Left ventricle myocardium superior (tissue), 1 donor: ENCODE measurements at places on chromosomes 2 and 18.

GRCh38 chr2:122157158-122157557 is 401.7 kb downstream of the TSN start:
- DNase-seq, result no peak

GRCh38 chr2:117835990-117836760 is 21.7 kb downstream of the DDX18 start:
- DNase-seq, result peak; percentile 91

- no peak for DNase-seq
Measured at GRCh38 chr18:11669271-11669947, 19.7 kb upstream of the GNAL start.

GRCh38 chr2:168189835-168190569 is 57.4 kb downstream of the STK39 start:
- no peak for DNase-seq

DNA sequence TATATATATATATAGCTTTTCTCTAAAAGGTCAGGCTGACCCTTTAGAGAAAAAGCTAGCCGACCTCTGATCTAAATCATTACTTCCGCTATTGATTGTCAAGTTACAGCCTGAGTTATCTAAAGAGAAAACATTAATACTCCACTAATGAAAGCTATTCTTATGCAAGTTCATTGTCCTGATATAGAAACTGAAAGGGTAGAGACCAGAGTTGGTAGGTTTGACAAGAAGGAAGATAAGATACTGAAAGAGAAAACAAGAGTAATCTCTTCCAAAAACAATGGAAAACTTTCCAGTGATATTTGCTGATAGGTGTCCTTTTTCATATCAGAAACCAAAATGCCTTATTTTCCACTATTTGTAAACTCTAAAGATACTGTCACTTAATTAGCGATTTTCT is 62.8 kb upstream of the SLC39A10 start:
- DNase-seq, result no peak

GRCh38 chr2:178268435-178268834 is 74.1 kb downstream of the OSBPL6 start:
- DNase-seq, result no peak

DNA sequence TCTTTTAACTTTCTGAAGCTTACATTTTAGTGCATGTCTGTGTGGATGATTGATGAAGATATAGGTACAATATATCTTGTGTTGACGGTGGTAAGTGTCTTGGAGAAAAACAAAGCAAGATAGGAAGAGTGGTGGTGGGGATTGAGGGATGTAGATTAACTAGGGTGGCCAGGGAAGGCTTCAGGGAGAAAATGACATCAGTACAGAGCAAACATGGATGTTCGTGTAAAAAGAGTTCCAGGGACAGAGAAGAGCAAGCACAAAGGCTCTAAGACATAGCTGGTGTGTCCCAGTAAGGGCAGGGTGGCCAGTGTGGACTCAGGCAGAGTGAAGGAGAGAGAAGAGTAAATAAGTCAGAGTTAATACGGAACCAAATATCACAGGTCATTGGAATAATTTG is 2.7 kb upstream of the CERS6 start:
- DNase-seq, result no peak

DNA sequence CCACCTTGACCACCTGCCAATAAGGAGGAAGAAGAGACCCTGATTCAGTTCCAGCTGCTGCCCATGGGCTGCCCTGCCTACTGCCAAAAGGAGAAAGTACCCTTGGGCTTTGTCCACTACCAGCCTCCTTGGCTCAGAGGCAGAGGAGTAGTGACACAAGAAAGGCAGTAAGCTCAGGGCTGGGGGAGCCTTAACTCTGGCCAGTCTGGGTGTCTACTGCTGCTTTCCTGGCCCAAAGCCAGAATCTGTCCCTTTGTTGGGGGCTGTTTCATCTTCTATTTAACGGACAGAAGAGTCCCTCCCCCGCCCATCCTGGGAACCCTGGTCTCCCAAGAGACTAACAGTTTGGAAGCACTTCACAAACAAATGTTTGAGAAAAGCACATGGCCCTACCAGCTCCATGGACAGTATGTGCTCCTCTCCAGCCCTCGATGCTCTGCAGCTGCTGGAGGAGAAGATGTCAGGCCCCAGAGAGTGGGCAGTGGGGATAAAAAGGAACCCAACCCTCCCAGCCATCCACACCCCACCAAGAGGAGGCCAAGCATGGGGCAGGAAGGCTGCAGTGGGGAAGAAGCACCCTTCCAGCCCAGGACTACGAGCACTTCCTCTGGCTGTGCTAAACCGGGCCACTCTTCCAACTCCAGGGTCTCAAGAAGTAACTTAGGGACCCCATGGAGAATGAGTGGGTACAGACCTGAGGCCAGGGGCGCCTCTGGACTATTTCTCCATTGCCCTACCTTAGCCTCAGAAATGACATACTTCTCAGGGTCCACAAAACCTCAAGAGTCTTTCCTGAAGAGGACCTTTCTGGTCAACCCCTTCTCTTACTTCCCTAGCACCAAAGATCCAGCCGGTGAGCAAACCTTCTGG is 1.2 kb downstream of the ATG9A start:
- peak; percentile 24 for DNase-seq

DNA sequence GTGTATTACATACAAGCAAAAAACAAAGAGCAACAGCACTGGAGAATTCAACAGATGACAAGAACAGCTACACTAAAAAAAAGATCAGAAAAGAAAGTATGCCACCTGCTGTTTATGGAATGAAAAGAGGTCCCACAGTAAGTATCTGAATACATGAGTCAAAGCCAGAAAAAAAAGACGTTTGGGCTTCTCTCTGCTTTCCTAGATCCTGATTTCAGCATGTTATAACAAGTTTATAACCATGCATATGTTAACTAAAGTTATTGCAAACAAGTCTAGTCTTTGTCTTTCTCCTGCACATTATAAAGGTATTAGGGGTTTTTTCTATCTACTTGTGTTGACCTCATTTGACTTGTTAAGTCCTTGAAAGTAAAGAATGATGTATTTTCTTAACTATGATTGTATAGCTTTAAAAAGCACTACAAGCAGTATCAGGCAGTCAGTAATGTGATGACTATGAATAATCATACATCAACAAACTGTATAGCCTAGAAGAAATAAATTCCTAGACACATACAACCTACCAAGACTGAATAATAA is 108.5 kb upstream of the COL5A2 start:
- DNase-seq, result no peak

- no peak for DNase-seq
Measured at GRCh38 chr2:204628926-204629712, 83.8 kb downstream of the PARD3B start.

DNA sequence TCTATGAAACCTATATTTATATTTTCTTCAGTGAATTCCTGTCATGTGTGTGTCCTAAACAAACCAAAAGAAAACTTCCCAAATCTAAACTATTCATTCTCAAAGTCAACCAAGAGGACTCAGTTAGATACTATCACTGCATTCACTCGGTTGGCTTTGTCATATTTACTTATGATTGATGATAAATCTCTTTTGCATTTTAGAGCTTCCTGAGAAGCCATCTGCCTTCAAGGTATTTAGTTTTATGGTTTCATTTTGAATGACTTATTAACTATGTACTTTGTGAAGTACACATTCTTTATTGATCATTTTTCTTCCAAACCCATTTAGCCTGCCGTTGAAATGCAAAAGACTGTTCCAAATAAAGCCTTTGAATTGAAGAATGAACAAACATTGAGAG is 36.2 kb downstream of the ANKRD30B start:
- no peak for DNase-seq

GRCh38 chr2:184004948-184005672 is 593.2 kb upstream of the ZNF804A start:
- no peak for DNase-seq

GRCh38 chr2:12803607-12804006 is 86.9 kb downstream of the TRIB2 start:
- DNase-seq, result no peak

- DNase-seq, result no peak
Measured at GRCh38 chr2:16777123-16777870, 111.7 kb upstream of the CYRIA start.

DNA sequence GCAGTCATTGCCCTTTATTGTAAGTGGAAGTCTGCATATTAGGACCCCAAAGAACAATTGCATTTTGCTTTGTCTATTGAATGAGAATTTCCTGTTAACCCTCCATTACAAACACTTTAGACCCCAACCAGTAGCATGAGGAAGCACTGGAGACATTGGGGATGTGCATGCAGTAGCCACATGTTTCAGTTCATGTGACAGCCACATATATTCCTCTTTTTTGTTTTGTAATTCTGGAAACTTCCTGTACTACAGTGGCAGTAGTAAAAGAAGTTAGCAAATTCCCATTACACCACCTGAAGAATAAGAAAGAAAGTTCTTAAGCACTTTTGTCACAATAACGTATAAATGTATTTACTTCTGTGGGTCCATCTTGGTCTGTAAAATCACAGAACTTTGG is 281.1 kb upstream of the SLC14A2 start:
- no peak for DNase-seq

DNA sequence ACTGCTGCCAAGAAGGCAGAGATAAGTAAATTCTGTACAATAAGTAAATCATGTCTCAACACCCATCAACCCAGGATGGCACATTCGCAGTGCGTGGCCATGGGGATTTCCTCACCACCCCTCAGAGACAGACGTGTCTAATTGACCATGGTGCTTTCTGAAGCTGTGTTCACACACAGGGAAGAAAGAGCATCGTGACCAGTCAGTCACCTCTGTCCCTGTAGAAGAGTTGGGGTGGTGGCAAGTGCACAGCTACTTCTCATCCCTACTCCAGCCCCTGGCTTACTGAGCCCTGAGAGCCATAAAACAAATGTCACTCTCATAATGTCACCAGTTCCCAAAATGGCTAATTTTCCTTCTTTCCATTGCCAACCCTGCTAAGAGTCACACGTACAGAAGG is 31.3 kb upstream of the MLPH start:
- DNase-seq, result no peak

- DNase-seq, result no peak
Measured at GRCh38 chr2:162053066-162053807, 20.8 kb downstream of the DPP4 start.

DNA sequence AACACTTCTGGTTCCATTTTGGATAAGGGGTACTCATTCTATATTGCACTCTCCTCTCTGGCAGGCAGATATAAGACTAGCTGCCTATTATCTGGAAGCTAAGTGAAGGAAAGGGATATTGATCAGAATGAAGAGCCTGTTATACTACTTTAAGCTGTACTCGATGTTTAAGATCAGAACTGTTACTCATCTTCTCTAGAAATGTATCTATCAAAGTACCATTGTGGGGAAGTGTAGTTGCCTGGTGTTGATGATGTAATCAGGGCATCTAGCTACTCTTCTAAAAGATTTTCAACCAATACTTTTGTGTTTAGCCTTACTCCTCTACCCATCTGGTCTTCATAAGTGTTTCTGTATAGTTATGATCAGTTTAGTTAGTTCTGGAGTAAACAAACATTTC is 5.8 kb downstream of the CAMKMT start:
- no peak for DNase-seq

DNA sequence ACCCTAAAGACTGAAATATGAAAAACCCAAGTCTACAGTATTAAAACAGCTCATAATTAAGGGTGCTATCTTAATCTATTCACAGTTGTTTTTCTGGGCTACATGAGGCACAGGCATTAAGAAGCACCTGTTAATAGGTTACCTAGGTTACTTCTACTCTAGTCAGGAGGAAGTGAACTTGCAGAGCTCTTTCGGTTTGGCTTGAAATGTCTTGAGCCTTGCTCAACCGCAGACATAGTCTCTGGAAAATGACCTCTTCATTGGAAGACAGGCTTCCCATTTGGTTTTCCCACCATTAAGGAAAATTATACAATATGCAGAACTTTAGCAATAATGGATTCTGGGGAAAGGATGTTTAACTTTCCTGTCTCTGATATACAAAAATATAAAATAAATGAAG is 142.3 kb upstream of the KCNJ3 start:
- no peak for DNase-seq

GRCh38 chr2:68366083-68366560 is 1.0 kb downstream of the PLEK start:
- DNase-seq, result no peak

- no peak for DNase-seq
Measured at GRCh38 chr2:191150230-191150599, 579 bp downstream of the STAT4 start.

GRCh38 chr18:8507361-8507760 is 101.9 kb upstream of the RAB12 start:
- DNase-seq, result no peak

DNA sequence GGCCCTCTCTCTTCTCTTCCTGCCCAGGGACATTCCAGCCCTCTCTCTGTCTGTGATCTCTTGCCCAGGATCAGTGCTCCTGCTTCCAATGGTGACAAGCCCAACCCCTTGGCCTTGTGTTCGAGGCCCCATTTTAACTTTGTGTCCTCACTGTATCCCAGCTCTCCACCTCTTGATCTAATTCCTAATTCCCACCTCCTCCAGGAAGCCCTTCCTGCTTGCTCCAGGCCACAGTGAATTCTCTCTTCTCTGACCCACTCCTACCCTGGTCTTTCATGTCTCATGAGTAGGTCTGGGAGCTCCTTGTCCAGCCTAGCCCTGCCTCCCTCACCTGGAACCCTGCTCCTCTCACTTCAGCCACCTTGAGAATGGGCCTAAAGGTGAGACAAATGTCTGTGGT is 249.1 kb downstream of the CELF4 start:
- no peak for DNase-seq

GRCh38 chr18:61703508-61703907 is 189.3 kb downstream of the RNF152 start:
- no peak for DNase-seq

DNA sequence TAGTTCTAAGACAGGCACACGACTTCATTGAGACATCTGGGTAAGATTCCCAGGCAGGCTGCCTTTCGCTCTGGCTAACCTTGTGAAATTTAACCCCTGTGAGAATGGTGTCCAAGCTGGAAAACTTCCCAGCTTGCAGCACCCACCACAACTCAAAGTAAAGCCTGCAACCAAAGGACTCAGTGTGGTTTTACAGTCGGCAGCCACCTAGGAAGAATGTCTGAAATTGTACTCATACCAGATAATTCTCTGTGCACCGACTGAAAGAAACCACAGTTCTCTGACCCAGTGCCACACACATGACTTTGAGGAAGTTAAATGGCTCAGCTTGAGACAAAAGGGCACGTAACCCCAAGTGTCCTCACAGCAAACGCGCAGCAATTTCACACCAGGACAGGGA is 125.7 kb downstream of the RBMS1 start:
- no peak for DNase-seq

- DNase-seq, result no peak
Measured at GRCh38 chr2:189937691-189938090, 124.8 kb downstream of the MSTN start.

- DNase-seq, result peak; percentile 57
Measured at GRCh38 chr2:216742411-216742810, 47.1 kb upstream of the IGFBP5 start.
